ENCODE measurements at places on chromosomes 3 and 15.

DNA sequence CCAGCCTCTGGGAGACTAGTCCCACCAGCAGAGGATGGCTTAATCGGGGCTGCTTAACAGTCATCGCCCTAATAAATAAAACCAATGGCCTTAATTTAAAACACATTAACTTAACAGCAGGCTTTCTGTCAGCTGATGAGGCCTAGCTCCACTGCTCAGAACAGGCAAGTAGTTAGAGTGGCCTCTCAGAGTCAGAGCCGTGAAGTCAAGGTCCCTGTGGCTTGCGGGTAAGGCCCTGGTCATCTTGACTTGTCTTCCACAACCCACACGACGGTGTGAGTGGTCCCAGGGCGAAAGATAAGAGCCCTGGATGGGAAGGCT lies 11.8 kb downstream of the XXYLT1 start:
- DNase-seq, result no peak

DNA sequence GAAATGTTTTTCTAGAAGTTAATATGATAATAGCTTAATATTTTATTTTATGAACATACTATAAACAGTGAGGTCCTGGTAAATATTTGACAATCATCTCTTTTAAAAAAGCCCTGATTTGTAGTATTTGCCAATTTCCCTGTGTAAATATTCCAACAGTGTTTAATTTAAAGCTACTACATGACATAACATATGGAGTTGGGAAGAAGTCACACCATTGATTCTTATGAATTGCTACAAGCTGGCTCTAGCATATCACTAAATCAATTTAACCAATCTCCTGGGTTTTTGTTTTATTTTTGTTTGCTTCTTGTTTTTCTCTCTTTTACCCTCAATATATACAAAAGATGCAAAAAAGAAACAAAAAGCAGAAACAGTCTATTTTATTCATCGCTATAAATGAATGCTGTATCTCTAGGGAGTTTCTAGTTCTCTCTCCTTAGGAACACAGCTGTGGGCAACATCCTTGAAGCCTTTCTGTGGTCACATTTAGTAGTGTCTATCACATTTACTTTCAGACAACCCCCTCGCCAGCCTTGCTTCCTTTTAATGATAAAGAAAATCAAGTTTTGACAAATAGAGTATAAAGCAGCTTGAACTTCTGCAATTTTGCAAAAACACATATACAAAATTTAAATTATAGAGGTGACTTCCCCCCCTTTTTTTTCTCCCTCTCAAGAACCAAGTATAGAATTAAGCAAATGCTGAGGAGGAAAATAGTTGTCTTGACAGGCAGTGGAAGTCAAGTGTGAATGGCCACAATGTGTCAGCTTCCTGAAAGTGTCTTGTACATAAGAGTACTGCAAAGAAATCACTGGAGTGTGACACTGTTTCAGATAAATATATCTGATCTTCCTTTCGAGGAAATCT lies 21.4 kb downstream of the CCR1 start:
- peak; percentile 45 for DNase-seq

GRCh38 chr3:181457190-181457589 lies 254.5 kb upstream of the SOX2 start:
- no peak for DNase-seq

DNA sequence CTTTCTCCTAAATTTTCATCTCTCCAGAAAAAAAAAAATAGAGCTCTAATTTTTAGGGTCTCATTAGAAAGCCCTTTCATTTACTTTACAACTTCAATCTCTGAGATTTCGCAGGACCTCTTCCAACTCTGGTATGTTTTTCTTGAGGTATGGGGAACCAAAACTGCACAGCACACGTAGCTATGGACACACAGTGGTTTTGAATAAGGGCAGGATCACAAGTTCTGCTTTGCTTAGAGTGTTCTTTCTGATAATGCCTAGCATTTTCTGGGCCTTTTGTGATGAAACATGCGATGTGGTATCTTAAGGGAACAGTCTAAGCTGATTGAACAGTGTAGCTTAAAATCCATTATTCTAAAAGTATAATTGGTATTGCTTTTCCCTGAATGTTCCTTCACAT lies 25.3 kb downstream of the ZNF592 start:
- peak; percentile 66 for DNase-seq

- DNase-seq, result peak; percentile 26
Measured at GRCh38 chr15:82585072-82585471, 44.8 kb upstream of the RPS17 start.

GRCh38 chr15:40344631-40345120 lies 3.9 kb upstream of the CCDC9B start:
- peak; percentile 80 for DNase-seq

GRCh38 chr3:28840976-28841376 lies 439.9 kb upstream of the RBMS3 start:
- DNase-seq, result no peak

DNA sequence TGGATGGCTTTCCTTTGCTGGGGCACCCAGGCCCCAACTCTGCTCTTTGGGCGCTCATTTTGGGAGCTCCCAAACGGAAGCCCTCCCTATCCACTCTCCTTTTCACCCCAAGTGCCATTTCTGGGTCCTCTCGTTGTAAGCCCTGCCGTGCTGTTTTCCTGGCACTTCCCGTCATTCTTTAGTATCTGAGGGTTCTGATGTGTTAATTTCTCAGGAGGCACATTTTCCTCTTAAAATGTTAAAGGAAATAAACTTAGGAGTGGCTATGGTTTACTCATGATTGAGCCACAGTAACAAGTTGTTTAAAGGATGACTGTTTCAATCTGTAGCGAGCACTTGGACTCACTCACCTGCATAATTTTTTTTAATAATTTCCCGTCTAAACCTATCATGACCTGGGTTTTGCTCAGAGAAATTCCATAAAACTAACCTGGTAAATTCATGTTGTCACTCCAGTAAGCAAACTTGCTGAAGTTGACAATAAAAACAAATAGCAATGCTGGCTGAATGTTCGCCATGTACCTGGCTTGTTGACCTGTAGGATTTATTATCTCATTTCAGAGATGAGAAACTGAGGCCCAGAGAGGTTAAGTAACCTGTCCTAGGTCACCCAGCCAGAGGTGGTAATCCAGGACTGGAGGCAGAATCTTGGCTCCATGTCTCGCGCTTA lies 10.6 kb downstream of the ALDH1A3 start:
- no peak for DNase-seq

Data from suppressor macrophage (primary cell).